ENCODE measurements at places on chromosomes 6 and 20.

DNA sequence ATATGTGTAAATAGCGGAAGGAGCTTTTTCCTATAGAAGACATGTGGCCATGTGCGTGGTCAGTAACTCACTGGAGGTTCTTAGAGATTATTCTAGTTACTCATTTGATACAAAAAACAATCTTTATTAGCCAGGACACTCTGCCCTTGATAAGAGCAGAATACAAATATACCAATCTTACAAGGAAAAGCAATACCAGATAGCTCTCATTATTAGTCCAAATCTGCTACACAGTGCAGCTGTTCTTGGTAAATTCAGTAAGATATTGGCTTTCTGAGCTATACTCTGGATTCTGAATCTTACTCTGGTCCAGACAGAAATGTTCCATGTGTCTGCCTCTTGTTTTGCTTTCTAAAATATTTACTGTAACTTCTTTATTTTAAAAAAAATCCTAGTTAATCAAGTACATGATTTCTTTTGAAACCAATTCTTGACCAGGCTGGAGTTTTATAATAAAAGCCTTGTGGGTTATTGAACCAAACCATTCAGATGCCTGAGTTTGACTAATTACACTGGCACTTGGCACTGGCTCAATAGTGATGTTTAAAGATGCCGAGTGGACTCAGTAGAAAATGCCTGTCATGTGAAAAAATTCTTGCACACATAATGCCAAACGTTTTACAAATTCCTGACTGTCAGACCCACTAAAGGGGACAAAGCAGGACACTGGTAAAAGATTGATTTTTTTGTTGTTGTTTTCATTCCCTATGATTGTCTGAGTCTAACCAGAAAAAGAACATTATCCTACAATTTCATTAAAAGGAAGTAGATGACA, 242.8 kb upstream of the TCF21 start:
- DNase-seq = no peak

GRCh38 chr20:40176098-40176841, 512.8 kb downstream of the MAFB start:
- DNase-seq = no peak

- DNase-seq = no peak
Measured at GRCh38 chr6:31851485-31851832, 11.2 kb downstream of the NEU1 start.

DNA sequence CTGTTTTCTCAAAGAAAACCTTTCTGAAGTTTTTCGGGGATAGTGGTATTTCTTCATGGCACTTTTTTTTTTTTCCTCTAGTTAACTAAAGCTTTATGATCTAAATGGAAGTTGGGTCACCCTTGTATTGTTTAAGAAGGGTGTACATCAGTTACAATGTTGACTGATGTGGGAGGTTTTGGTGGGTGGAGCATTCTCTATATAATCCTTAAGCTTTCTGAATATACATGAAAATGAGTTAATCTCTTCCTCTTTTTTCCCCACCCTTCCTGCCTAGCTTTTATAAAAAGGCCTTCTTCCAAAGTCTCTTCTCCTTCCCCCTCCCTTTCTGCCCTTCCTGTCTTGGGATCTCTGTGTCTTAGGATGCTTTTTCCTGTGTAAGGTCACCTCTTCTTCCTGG, 47.2 kb downstream of the DHX35 start:
- DNase-seq = no peak

DNA sequence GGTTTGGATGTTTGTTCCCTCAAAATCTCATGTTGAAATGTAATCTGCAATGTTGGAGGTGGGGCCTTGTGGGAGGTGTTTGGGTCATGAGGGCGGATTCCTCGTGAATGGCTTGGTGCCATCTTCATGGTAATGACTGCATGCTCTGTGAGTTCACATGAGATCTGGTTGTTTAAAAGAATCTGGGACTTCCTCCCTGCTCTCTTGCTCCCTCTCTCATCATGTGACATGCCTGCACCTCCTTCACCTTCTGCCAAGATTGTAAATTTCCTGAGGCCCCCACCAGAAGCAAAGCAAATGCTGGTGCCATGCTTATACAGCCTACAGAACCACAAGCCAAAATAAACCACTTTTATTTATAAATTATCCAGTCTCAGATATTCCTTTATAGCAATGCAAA, 250.3 kb upstream of the PLN start:
- DNase-seq = no peak

GRCh38 chr20:13810446-13810845, 25.6 kb downstream of the NDUFAF5 start:
- DNase-seq = no peak
